ENCODE measurements at places on chromosomes 5 and 9.
A peak's percentile ranks its signal among the peaks of the same experiment; 100 is the strongest.

DNA sequence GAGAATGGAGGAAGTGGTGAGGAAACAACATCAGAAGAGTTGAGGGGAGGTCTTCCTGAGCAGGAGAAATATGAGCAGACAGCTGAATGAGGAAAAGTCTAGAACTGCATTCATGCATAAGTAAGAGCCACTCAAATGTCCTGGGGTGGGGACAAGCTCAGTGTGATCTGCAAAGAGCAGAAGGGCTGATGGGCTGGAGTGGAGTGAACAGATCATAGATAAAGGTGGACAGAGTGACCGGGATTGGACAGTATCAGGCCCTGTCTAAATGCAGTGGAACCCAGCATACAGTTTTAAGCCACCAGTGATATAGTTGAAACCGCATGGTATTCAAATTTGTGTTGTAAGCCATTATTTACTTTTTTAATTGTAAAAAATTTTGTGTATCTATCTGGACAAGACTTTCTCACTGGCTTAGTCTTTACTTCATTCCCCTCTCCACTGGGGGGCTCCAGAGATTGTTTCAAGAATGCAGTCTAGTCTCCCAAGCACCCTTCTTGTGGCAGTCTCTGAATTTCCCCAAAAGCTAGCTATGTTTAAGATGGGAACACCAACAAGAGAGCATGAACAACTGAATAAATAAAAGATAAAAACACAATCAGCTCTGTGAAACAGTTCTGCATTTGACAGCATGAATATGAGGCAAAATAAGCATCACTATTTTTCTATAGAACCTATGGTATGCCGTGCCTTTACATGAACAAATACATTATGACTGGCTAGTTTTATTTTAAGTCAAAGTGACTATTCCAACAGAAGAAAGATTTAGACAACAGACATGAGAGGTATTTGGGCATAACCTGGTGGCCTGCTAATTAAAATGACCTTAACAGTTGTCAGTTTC is 10.7 kb upstream of the STK32A start:
- H3K4me1 ChIP-seq: no peaks in the 10 kb centered on the region
- no peak overlapping the region for H3K27ac ChIP-seq
- no peak overlapping the region for H3K4me3 ChIP-seq
- H3K27me3 ChIP-seq: no peaks in the 10 kb centered on the region

GRCh38 chr9:708551-709432 is 132.7 kb upstream of the DMRT1 start:
- DNase-seq: no peak
- no peaks in the 10 kb centered on the region for H3K4me1 ChIP-seq
- no peaks in the 10 kb centered on the region for H3K36me3 ChIP-seq
- H3K27me3 ChIP-seq: no peaks in the 10 kb centered on the region
- no peak overlapping the region for H3K4me3 ChIP-seq

DNA sequence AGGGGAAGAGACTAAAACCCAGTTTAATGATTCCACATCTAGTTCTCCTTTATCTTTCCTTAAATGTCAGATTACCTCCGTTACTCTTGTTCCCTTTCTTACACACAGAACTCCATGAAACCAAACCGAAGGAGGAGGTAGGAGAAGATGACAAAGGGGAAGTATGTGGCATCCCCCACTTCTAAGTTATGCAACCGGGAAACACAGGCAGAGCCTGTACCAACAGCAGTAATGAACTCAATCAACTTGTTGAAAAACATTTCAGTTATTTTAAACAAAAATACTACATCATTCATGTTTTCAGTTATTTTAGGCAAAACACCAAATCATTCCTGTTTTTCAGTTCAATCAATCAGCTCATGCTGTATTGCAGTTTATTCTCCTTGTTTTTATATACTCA is 101.8 kb downstream of the PCSK1 start:
- no peak for DNase-seq
- H3K27me3 ChIP-seq: no peaks in the 10 kb centered on the region
- H3K27ac ChIP-seq: no peak overlapping the region
- no peaks in the 10 kb centered on the region for H3K36me3 ChIP-seq
- H3K4me3 ChIP-seq: no peak overlapping the region

- no peaks in the 10 kb centered on the region for H3K36me3 ChIP-seq
- H3K4me3 ChIP-seq: no peak overlapping the region
- no peaks in the 10 kb centered on the region for H3K4me1 ChIP-seq
- H3K27ac ChIP-seq: no peak overlapping the region
Observed at GRCh38 chr5:114686356-114686755, 324.5 kb downstream of the KCNN2 start.

GRCh38 chr9:117258184-117258866 is 156.5 kb downstream of the ASTN2 start:
- H3K4me3 ChIP-seq: no peak overlapping the region
- no peak overlapping the region for H3K27ac ChIP-seq
- H3K36me3 ChIP-seq: no peaks in the 10 kb centered on the region

GRCh38 chr5:108255468-108255867 is 126.4 kb downstream of the FBXL17 start:
- no peak overlapping the region for H3K4me3 ChIP-seq
- H3K36me3 ChIP-seq: no peaks in the 10 kb centered on the region
- H3K4me1 ChIP-seq: no peaks in the 10 kb centered on the region
- DNase-seq: no peak
- no peak overlapping the region for H3K27ac ChIP-seq

DNA sequence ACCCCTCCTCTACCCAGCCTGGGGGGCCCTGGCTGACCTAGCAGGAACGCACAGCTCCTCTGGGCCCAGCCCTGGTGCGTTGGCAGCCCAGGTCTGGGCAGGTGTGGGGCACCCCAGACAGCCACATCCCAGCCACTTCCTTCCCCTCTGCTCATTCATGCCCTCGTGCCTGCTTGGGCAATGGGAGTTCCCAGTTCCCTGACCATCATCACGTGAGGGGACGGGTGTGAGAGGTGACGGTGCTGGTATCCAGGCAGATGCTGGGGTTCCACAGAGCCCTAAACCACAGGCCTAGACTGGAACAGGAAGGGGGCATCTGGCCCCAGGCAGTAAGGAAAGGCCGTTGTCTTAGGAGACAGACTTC is 8.4 kb downstream of the RALGDS start:
- peaks cover 44% of the 10 kb centered on the region for H3K4me1 ChIP-seq
- no peak overlapping the region for H3K4me3 ChIP-seq
- peak overlapping the region; percentile 33 for H3K27ac ChIP-seq
- H3K27me3 ChIP-seq: no peaks in the 10 kb centered on the region
- peaks cover 28% of the 10 kb centered on the region for H3K36me3 ChIP-seq

- H3K27ac ChIP-seq: no peak overlapping the region
- no peaks in the 10 kb centered on the region for H3K36me3 ChIP-seq
- no peaks in the 10 kb centered on the region for H3K4me1 ChIP-seq
- no peak overlapping the region for H3K4me3 ChIP-seq
- H3K27me3 ChIP-seq: no peaks in the 10 kb centered on the region
Observed at GRCh38 chr9:76412638-76413037, 18.4 kb upstream of the RFK start.

DNA sequence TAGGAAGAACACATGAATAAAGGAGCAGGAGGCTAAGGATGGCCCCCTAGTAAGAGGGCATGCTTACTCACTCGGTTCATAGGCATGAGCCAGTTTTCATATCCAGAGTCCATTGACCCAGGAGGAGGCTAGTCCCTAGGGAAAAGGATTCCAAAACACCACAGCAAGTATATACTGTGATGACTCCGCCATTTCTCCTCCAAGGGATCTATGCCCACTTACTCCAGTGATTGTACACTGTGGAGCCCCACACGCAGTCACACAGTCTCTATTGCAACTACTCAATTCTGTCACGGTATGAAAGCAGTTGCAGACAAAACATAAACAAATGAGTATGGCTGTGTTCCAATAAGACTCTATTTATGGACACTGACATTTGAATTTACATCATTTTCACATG is 117.7 kb upstream of the ALDH1B1 start:
- no peaks in the 10 kb centered on the region for H3K27me3 ChIP-seq
- H3K4me3 ChIP-seq: no peak overlapping the region
- DNase-seq: no peak
- no peaks in the 10 kb centered on the region for H3K36me3 ChIP-seq

DNA sequence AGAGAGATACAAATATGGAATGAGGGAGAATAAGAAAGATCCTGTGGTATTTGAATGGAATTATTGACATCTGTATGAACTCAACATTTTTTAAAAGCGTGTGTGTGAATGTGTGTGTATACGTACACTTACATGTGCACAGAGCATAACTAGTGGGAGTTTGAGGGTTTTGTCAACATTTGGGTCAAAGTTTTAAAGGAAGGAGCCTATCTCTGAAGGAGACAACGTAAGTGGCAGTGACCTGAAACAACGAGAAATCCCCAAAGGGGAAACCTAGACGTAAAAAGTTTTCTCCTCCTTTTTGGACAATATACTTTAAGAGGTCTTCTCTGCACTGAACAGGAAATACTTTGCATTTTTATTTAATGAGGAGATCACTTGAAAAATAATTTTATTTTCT is 40.2 kb upstream of the DTWD2 start:
- no peak overlapping the region for H3K4me3 ChIP-seq
- H3K4me1 ChIP-seq: peaks cover 13% of the 10 kb centered on the region
- H3K27ac ChIP-seq: no peak overlapping the region

DNA sequence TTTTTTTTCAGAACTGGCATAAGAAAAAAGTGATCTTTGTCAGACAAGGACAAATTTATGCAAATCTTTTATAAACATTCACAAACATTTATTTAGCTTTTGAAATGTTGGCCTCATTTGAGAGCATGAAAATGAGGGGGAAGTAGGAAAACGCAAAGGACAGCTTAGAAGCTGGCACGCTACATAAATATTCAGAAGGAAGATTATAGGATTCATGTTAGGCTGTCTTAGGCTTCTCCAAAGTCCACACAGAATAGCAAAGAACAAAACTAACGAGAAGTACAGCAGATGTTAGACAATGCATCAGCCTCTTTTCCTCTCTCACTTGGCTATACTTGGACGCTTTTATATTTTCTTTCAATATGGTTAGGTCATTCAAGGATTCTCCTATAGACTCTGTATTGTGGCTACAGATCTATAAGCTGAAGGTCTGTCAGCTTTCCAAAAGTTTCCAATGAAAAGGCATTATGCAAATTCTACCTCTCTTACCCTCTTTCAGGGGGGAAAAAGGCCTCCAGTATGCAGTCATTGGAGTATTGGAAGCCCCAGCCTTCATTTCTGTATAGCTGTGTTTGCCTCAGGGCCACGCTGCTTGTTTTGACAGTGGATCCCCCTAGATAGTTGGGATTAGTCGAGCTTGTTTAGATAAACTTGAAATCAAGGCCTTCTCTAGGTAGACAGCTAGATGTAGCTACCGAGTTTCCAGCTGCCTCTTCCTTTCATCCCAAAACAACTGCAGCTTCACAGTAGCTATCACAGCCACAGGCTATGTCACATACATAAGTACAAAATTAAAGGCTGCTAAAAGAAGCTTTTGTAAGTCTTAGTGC is 153.0 kb downstream of the DENND1A start:
- H3K4me3 ChIP-seq: no peak overlapping the region
- no peak overlapping the region for H3K27ac ChIP-seq
- no peaks in the 10 kb centered on the region for H3K36me3 ChIP-seq
- DNase-seq: no peak
- no peaks in the 10 kb centered on the region for H3K4me1 ChIP-seq
- no peaks in the 10 kb centered on the region for H3K27me3 ChIP-seq

GRCh38 chr9:27193886-27194285 is 84.9 kb downstream of the TEK start:
- H3K27me3 ChIP-seq: no peaks in the 10 kb centered on the region
- H3K27ac ChIP-seq: no peak overlapping the region
- DNase-seq: no peak
- H3K4me1 ChIP-seq: no peaks in the 10 kb centered on the region
- H3K4me3 ChIP-seq: no peak overlapping the region

DNA sequence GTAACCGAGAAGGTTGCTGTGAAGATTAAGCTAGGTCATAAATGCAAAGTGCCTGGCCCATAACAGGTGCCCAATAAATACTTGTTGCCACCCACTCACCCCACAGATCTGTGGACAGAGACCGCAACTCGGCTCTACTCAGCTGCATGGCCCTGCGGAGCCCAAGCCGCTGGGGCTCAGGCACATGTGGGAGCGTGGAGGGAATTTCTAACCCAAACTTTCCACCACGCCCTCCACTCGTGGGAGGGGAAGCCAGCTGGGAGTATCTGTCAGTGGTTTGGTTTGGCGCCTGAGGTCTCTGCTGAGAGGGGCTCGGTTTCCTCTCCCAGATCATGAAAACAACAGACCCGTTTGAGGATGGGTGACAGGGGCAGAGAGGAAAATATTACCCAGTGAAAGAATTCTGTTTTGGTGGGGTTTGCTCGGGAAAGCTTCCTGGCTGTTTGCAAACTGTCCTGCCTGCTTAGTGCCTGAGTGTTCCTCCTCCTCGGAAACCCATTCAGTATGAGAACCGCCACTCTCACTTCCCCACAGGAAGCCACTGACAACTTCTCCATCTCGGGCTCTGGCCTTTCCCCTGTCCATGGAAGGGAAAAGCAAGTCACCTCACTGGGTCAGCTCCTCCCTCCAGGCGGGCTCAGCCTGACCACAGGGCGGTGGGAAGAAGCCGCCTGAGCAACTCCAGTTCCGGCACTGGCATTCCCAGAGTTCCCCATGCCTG is 60.1 kb downstream of the RGS3 start:
- peaks cover 3% of the 10 kb centered on the region for H3K36me3 ChIP-seq
- peak overlapping the region; percentile 33 for H3K4me3 ChIP-seq
